ENCODE measurements at places on chromosomes 7 and 10.

- no peak for DNase-seq
Observed at GRCh38 chr10:124094419-124094785, 1.0 kb upstream of the CHST15 start.

DNA sequence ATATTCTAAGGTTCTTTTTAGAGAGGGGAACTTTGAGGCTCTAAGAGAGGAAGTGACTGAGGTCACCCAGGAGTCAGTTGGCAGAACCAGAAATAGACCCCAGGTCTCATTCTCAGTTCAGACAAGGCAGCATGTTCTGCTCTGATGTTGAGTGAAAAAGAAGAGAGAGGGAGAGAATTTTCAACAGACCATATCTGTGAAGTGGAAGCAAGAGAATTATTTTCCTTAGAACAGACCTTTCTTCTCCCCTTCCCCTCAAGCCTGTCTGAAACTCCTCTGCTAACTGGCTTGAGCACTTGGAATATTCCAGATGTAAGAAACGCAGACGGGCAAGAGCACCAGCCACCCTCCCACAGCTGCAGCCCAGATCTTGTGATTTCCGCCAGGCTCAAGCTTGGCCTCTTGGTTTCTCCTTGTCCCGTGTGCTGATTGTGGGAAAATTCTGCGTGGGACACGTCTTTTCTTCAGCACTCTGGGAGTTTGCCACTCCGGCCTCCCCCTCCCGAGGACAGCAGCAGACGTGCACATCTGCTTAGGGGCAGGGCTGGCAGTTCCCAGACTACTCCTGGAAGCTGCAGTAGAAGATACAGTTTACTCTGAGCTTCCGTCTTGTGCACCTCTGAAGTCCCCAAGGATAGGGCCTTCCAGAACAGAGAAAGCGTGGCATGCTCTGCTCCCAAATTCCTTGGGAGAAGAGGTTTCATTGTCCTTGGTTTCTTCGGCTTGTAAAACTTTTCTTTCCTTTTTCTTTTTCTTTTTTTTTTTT lies 22.7 kb upstream of the IKZF1 start:
- DNase-seq, result no peak

GRCh38 chr7:97499204-97499603 lies 232.7 kb upstream of the TAC1 start:
- peak; percentile 25 for DNase-seq

DNA sequence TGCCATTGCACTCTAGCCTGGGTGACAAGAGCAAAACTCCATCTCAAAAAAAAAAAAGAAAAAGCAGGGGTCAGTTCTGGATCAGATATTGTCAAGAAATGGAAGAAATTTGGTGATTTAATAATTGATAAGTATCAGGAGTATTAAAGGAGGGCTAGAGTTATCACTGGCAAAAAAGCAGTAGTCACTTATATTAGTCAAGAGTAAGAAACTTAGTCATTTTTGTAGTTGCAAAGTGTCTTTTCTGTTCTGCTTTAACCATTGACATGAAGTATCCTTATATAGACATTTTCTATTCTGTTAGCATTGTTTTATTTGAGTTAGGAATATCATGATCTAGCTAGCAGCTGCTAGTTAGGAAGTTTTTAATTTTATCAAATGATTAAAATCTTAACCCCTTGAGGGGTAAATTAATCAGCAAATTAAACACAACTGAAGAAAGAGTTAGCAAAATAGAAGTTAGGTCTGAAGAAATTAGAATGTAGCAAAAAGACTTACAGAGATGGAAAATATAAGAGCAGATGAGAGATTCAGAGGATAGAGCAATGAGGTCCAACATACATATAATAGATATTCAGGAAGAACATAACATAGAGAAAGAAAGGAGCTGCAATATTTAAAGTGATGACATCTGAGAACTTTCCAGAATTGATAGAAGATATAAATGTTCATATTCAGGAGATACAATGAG lies 7.3 kb upstream of the CCDC6 start:
- no peak for DNase-seq

GRCh38 chr10:34589275-34589674 lies 225.8 kb downstream of the PARD3 start:
- DNase-seq, result no peak

- DNase-seq, result no peak
Observed at GRCh38 chr7:69440976-69441375, 157.3 kb upstream of the AUTS2 start.

DNA sequence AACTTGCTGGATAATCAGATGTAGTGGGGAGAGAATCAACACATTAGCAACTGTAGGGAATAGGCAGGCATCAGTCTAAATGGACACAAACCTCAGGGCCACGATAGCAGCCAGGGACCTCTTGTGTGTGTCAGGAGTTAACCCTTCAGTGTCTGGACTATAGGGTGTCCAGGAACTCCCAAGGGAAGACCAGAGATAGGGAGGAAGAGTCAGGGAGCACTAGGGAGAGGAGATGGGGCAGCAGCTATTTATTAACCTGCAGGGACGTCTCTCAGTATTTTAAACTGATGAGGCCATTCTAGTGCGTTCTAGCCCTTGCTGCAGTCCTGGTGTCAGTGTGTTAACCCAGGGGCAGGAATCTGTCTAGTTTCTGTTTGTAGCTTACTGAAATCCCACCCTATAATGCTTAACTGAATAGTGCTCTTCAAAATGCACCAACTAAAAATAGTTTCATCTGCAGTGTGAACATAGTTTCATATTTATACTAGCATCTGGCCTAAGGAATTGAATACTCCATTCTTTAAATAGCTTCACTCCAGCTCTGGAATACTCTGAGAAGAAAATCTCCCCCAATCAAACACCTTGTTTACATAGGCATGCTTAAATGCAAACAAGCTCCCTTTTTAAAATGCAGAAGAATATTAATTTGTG lies 62.7 kb downstream of the ARID5B start:
- no peak for DNase-seq

- DNase-seq, result no peak
Observed at GRCh38 chr7:80833289-80834268, 85.3 kb downstream of the SEMA3C start.

DNA sequence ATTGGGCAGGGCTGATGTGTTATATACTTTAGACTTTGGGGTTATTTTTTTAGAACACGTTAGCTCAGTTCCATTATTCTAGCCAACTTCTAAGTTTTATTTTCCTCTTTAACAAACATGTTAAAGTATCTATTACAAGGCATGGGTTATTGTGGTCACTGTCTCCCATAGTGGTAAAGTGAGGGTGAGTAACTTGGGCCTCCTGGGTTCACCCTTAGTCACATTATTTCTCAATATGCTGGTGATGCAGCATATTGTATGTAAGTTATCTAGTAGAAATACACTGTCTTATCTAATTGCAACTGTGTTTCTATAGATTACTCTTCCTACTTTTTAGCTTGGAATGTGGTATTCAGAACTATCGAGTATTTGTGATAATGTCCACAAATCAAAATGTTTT lies 65.9 kb downstream of the BBS9 start:
- no peak for DNase-seq

DNA sequence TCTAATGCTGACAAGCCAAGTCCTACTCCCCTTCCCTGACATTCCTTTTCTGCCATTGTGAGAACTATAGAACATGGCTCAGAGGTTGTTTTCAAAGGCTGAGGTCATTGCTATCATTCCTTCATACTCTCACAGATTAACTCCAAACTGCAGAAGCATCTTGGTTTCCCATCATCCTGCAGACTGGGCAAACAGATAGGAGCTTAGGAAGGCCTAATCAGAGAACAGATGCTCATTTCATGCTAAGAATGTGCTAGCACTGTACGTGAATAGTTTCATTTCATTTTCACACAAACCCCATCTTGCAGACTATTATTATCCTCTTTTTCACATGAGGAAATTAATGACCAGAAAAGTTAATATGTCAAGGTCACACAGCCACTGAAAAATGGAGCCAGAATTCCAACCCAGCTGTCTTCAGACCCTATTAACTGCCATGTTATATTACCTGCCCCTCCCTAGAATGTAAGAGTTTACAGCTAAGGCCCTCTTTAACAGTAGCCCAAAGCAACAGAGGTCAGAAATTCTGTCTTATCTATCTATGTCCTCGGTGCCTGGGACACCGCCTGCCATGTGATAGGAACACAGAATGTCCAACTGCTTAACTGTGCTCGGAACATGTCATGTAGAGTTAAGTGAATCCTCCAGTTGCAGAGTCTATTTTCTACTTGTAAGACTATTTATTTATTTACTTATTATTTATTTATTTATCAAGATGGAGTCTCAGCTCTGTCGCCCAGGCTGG lies 2.9 kb upstream of the LCOR start:
- DNase-seq, result no peak

- DNase-seq, result no peak
Observed at GRCh38 chr7:26658389-26659084, 205.9 kb downstream of the SKAP2 start.

DNA sequence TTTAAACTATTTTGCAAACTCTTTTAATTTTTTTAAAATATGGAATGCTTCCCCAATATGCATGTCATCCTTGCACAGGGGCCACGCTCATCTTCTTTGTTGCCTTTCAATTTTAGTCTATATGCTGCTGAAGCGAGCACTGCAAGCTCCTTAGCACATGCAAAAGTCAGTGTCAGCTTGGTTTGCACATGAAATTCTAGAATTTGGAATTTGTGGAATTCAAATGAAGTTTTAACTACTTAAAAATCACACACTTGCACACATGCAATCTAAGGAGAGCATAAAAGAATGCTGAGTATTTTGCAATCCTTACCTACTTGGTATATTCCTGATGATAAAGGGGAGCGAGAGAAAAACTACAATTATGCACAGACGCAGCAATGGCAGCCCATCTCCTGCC lies 78.3 kb upstream of the ATP6V0A4 start:
- DNase-seq, result no peak

- DNase-seq, result no peak
Observed at GRCh38 chr10:77944519-77944918, 18.0 kb upstream of the DLG5 start.

DNA sequence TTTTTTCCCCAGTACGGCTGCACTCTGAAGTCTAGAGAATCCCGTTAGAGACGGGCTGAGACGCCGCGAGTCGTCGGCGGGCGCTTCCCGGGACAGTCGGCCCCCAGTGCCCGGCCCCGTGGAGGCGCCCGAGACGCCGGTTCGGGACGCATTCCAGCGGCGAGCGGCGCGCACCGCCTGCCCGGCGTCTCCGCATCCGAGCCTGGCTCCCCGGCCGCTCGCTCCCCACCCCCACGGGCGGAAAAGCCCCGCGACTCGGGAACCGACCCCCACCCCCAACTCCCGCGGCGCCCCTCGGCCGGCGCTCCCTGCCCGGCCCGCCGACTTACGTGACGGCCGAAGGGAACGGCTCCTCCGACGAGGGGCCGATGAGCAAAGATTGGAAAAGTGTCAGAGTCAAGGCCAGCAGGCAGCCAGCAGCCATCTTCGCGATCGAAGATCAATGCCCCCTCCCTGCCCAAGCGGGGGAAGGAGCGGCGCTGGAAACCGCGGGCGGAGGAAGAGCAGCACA lies 486 bp downstream of the CACNA2D1 start:
- no peak for DNase-seq

DNA sequence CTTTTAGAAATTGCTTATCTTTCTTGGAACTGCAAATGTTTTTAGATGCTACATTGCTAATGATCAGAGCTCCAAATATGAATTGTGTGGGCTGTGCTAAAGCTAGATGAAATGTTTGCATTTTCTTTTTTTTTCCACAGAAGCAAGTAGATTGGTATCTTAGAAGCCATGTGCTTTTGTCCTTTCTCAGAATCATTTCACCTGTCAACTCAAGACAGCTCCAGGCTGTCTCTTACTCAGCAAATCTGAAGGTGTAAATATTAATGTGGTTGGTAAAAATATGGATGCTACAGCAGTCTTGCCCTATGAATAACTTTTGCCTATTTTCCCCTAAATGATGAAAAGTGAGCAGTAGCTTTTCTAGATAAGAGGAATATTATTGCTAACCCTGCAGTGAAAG lies 41.2 kb downstream of the AP3M1 start:
- no peak for DNase-seq

GRCh38 chr7:55572378-55573233 lies at the start of gene VOPP1:
Gene VOPP1 (minus strand): TSS chr7:55572502. CDS start chr7:55572324, 178 bp downstream.
- peak; percentile 87 for DNase-seq

- DNase-seq, result peak; percentile 1
Observed at GRCh38 chr7:113774182-113774807, 144.5 kb downstream of the PPP1R3A start.

DNA sequence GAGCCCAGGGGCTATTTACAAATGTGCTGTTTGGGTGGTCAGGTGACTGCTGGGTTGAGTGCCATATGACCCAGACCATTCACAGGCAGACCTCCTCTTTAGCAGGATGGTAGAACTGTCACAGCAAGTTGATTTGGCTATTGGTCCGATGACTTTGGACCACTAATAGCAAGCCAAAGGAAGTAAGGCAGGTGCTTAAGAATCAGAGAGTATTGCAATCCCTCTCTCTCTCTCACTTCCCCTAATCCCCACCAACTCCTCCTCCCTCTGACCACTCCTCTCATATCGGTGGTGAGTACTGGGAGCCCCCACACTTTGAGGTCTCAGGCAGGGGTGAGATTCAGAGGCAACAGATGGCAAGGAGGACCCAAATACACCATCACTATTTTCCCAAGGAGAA lies 165.3 kb downstream of the TRIL start:
- DNase-seq, result no peak

DNA sequence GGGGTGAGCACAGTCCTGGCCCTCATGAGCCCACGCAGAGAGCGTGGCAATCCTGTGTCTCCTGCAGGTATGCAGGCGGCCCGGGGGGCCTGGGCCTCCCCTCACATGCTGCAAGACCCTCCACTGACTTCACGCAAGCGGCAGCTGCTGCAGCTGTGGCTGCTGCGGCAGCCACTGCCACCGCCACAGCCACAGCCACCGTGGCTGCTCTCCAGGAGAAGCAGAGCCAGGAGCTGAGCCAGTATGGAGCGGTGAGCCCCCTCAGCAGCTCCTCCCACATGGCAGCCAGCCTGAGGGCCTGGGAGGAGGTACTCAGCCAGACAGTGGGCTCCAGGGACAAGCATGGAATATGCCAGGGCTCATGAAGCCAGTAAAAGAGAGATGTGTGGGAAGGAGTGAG lies 8.7 kb downstream of the ZMIZ2 start:
- no peak for DNase-seq

DNA sequence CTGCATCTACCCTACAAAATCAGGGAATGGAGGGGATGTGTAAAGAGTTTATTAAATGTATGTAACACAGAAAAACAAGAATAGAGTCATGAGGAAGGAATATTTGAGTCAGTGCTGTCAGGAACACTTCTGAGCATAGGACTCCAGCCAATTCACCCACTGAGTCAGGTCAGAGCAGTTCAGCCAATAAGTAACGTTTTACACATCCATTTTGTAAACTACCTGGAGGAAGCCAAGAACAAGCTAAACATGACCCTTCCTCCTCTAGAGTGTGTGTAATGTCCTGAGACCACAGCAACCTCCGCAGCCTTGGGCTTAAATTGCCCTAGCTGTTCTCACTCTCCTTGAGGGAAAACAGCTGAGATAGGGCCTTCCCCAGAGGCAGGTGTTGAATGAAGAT lies 691.5 kb upstream of the LRRN3 start:
- no peak for DNase-seq
